NCI-H510A treated with DMSO at 0.1 percent for 48 hours (cell line): ENCODE measurements at places on chromosomes 11 and 22.
A peak's percentile ranks its signal among the peaks of the same experiment; 100 is the strongest.

- DNase-seq: peak; percentile 11
These were observed 105.3 kb upstream of the E2F8 start for GRCh38 chr11:19345848-19346681.

DNA sequence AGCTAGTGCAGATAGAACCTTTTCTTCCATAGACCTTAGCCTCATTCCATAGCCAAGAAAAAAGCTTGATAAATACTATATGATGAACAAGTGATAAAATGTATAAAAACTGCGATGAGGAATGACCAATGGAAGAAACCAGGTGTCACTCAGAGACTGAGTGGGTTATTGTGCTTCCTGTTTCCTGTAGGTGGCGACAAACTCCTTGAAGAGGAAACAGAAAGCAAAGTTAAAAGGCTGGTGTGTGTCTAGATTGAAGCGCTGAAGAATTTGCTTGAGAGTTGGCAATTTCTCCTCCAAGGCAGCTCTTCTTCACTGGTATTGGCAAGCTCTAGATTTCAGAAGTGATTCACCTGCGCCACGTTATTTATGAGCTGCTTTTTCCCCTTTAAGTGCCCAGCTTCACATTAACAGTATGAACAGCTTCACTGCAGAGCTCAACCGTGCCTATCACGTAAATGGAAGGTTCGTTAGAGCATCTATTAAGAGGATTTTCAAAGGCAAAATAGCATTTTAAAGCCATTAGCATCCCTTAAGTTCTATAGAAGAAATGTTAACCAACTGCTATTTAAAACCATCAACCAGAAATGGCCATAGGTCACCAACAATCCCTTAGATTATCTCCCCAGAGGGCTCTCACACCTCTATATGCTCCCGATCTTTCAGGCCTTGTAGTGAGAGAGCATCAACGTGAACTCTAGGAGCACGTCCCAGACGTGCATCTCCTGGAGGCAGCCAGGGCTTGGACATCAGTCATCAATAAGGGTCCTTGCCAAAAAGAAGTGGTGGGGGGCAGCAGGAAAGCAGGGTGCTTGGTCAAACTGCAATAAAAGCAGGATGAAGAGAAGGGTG is 179.4 kb downstream of the CADM1 start:
- DNase-seq: peak; percentile 81

GRCh38 chr11:27698872-27699241 is 1.4 kb downstream of the BDNF start:
- peak; percentile 15 for DNase-seq

DNA sequence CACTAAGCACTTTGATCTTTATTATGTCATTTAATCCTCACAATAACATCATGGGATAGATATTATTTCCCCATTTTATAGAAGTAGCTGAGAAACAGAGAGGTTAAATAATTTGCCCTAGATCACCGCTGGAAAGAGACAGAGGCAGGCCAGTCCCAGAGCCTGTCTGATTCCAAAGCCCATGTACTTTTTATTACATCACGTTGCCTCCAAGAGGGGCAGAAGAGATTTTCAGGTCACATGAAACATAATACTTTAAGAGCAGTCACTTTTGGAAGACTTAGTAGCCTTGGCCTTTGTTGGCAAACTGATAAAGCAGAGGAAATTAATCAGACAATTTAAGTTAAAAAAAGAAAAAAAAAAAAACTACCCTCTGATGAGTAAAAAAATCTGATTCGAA is 200.2 kb upstream of the ARHGAP20 start:
- no peak for DNase-seq

DNA sequence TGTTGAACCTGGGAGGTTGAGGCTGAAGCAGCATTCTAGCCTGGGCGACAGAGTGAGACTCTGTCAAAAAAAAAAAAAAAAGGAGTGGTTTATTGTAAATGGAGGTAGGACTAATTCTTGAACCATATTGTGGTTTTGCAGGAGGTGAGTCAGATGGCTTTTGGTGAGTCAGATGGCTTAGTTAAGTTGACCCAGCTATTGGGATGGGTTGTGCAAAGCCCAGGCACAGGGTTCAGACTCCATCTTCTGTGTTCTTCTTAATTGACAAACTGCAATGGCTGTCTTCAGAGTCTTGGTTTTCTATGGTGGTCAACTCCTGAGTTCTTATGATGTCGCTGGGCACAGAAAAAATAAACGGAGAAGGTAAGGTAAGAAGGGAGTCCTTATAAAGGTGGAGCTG is 182.7 kb downstream of the ADAMTS15 start:
- DNase-seq: no peak

- no peak for DNase-seq
These were observed 574.0 kb downstream of the BRD1 start for GRCh38 chr22:49253656-49254055.

GRCh38 chr11:70597751-70598625 is 199.7 kb downstream of the CTTN start:
- DNase-seq: no peak

DNA sequence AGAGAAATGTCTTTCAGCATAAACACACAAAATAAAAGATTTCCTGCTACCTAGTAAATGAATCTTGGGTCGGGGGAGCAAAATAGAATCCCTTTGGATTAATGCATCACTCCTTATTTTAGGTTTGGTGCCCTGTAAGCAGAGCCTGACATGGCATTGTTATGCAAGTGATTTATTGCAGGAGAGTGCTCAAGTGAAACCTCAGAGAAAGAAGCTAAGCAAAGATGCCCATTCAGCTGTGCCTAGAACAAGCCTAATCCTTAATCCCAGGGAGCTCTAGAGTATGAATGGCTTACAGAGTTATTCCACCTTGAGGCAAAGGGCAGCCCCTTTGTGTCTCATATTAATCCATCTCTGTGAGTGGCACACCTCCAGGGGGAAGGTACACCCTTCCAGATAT is 21.1 kb downstream of the C11orf87 start:
- no peak for DNase-seq

GRCh38 chr11:95734009-95734572 is 55.5 kb downstream of the FAM76B start:
- DNase-seq: no peak

DNA sequence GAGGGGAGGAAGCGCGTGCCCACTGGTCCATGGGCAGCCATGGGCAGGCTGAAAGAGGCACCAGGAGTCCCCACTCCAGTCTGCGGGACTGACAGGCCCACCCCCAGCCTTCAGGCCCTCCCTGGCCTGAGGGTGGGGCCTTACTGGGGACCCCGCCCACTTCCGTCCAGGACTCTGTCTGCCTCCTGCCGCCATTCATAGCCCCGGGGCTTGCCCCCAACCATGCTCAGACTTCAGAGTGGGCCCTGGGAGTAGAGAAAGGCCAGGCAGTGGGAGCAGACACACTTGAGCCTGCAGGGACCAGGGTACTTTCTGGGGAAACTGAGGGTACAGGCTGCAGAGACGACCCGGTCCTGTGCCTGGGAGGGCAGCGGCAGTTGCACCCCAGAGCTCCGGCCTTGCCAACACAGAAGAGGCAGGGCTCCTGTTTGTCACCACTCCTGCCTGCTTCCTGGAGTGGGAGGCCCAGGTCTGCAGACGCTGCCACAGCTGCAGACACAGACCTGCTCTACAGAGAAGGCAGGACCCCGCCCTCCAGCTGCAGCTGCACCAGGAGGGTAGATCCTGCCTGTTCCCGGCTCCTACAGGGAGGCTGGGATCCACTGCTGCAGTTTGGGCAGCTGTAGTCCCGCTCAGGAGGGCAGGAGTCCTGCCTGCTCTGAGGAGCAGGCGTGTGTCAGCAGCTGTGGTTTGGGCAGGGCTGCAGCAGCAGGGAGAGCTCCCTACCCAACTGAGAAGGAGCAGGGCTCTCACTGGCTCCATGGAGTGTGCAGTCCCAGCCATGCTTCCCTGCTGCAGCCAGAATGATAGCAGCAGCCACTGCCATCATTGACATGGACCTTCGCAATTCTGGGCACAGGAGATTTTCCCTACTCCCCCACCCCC is 387.9 kb upstream of the ANO3 start:
- peak; percentile 38 for DNase-seq

DNA sequence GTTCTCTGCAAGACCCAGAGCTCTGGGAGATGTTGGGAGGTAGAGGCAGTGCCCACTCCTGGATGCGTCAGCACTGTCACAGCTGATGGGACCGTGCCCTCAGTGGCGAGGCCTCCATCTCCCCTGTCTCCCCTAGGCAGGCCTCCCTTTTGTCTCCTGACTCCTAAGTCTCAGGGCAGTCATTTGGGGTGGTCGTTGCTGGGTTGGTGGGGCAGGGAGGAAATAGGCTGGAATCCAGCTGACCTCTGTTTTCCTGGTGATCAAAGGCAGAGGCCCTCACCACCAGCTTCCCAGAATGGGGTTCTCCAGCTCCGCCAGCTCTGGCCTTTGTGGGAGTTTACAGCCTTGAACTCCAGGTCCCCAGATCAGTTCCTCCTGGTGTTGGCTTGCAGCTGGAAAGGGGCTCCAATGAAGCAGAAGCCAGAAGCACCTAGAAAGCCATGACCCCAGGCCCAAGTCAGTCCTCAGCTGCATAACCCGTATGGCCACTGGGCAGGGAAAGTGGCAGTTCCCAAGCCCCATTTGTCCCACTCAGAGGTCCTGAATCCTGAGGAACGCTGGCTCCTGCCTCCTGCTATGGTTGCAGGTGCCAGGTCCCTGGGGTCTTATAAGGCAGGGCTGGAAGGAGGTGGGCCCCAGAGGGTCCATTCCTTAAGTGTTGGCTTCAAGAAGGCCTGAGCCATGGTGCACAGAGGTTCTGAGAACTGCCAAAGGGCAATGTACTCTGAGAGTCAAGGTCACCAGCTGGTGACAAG is 7.3 kb upstream of the FXYD2 start:
- no peak for DNase-seq

DNA sequence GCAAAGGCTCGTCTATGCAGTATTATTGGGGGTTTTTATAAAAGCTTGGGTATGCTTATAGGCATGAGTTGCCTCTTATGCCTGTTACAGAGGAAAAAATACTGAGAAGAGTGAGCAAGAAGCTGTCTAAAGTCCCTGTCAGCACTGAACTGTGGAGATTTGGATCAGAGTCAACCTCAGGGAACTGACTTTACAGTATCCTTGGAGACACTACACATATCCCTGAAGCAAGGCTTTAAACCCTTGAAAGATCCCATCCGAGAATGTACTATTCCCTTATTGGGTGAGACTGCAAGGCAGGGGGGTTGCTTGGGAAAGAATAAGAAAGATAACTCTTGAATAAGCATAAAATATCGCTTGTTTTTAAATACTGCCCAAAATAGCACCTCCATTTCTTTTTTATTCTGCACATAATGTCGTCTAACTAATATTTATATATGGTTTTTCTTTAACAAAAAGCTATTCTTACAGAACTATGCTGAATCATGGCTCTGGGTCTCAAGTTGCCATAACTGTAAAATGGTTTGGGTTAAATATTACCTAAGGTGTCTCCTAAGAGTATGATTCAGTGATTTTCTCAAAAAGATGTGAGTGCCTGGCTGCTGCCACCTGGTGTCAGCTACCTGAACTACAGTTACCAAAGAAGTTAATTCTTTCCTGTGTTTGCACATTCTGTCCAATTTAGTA is 1062.8 kb downstream of the DLG2 start:
- DNase-seq: peak; percentile 35

GRCh38 chr11:85651118-85651517 is 3.4 kb downstream of the TMEM126A start:
- DNase-seq: no peak

- DNase-seq: peak; percentile 48
These were observed 35.5 kb downstream of the FZD4 start for GRCh38 chr11:86919557-86920210.

- no peak for DNase-seq
These were observed 404.5 kb downstream of the INSC start for GRCh38 chr11:15519124-15519791.

- no peak for DNase-seq
These were observed at the start of gene OR5D16 for GRCh38 chr11:55838452-55838851. TSS of gene OR5D16 (plus strand) at chr11:55838752. CDS start at chr11:55838752, 0 bp downstream.

DNA sequence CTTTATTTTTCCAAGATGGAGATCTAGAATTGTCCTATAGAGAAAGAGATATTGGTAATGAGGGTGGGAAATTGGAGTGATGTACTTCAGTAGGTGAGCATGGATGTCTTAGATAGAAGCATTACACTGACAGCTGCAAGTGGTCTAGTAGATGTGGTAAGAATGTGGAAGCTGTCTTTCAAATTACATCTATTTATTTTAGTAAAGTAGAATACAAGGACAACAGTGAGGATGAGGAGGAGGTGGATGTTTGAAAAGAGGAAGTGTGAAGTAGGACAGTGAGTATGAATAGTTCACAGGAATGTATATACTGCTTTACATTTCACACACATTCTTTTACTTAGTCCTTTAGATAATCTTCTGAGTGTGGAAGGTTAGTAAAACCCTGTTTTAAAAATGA is 64.2 kb downstream of the HIPK3 start:
- DNase-seq: no peak

- DNase-seq: no peak
These were observed 907.5 kb upstream of the CCDC90B start for GRCh38 chr11:84193706-84194105.

DNA sequence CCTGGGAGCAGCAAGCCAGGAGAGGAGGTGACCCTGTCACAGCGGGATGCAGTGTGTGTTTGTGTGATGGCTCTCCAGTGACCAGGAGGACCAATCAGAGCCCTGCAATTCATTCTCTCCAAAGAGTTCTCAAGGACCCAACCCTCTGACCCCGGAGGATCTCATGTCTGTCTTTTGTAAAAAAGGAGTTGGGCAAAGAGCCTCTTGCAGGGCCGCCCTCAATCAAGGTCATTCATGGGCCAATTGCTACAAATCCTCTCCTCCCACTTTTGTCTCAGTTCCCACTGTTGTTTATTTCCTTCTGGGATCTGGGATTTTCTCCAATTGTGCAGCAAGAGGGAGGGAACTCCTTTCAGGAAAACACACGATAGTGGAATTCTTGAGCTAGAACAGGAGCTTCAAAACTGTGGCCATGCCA is 4.0 kb downstream of the TECTA start:
- DNase-seq: no peak

GRCh38 chr11:68695531-68695930 is 11.2 kb downstream of the GAL start:
- DNase-seq: no peak

DNA sequence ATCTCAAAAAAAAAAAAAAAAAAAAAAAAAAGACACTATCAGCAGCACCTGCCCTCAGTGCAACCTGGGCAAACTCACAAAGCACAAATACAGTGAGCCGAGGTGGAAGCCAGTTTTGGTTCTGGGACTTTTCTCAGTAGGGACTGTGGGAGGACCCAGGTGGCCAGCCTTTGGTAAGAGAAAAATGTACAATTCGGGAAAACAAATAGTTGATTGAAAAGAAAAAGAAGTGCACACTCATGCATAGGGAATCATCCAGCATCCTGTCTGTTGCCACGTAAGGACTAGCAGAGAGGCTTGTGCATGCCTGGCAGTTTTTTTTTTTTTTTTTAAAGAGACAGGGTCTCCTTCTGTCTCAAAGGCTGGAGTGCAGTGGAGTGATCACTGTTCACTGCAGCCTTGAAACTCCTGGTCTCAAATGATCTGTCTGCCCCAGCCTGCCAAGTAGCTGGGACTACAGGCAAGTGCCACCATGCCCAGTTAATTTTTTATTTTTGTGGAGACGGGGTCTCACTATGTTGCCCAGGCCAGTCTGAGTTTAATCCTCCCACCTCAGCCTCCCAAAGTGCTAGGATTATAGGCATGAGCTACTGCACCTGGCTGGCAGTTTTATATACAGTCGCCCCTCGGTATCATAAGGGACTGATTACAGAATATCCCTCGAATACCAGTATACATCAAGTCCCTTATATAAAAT is 36.7 kb downstream of the TPST2 start:
- peak; percentile 8 for DNase-seq

GRCh38 chr22:28978158-28978557 is 83.5 kb downstream of the C22orf31 start:
- DNase-seq: no peak

- no peak for DNase-seq
These were observed 14.0 kb downstream of the CFAP300 start for GRCh38 chr11:102061276-102061675.

GRCh38 chr11:60377401-60378136 is 763 bp upstream of the MS4A7 start:
- no peak for DNase-seq
